ENCODE measurements at places on chromosomes 3 and 15.

GRCh38 chr3:171490901-171491300, 30.7 kb upstream of the TNIK start:
- DNase-seq = no peak

GRCh38 chr3:187831125-187832051, 86.1 kb upstream of the BCL6 start:
- no peak for DNase-seq

DNA sequence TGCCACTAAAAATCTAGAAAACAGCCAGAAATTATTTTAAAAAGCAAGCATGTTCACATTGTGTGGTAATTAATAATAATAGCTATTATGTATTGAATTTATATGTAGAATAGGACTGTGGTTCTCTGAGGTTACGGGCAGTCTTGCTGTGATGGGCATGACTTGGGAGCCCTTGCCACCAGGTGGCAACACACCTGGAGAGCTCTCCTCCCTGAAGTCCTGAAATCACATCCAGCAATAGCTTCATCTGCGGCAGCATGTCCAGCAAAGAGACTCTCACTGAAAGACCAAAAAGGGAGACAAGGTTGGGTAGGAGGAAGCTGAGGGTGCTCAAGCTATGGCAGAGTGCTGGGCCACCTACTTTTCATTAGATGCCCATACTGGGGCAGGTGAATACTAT, 206.8 kb upstream of the IL12A start:
- DNase-seq = no peak

- no peak for DNase-seq
Observed at GRCh38 chr3:58004973-58005372, 3.2 kb upstream of the FLNB start.
